ENCODE measurements at places on chromosomes 13 and 19. TPM values are rescaled to one million over a fixed set of nuclear protein-coding genes. Genes with fewer than 3 reads are reported as not detected.

DNA sequence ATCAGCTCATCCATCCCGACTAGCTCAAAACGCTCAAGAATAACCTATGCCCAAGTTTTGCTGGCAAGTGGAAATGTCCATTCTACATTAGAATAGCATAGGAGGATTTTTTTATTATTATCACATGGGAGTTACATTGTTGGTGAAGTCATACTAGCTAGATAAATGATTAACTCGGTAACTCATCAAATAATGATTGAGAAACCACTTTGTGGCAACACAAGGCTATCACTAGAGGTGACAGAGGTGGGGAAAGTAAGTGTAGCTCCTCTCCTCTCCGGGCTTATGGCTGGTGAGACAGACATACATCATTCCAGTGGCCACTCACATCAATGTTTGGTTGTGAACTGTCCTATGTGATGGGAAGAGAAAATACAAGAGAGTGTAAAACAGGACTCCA lies 161.6 kb downstream of the ZIC5 start:
- no peak for ATAC-seq

- ATAC-seq = no peak
Observed at GRCh38 chr13:45231722-45232121, 30.9 kb upstream of the KCTD4 start.

DNA sequence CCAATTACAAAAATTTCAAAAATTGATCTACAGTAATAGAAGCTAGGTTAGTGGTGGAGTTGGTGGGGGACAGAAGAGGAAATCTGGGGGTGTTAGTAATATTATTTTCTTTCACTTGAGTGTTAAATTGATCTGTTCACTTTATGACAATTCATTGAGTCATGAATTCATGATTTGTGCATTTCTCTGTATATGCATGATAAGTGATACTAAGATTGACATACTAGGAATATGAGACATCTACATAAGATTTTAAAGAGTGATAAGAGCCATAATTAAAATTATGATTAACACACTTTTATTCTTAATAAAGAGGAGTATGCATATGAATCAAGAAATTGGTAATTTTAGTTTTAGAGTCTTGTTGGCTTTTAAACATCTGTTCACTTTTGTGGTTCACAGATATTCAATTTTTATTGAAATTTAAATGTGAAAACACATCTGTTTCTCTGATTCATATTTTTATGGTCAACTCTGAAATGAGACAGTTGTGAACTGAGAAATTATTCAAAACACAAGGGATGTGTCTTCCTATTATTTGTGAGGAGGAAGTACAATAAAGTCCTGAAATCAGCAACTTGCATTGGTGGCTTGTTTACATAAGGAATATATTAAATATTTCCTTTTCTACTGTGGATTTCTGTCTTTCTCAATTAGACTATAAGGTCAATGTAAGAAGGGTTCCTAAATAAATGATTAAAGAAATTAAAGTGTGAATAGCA lies 196.5 kb downstream of the ITGBL1 start:
- no peak for ATAC-seq

Gene TTYH1
- total RNA-seq = not detected

GRCh38 chr13:29648760-29649159 lies 53.3 kb upstream of the SLC7A1 start:
- ATAC-seq = no peak

Gene ZNF578
- 0.85 TPM for total RNA-seq
